CD4-positive, CD25-positive, alpha-beta regulatory T cell (primary cell): ENCODE measurements at places on chromosomes 1 and 21. TPM values are rescaled to one million over a fixed set of nuclear protein-coding genes. Genes with fewer than 3 reads are reported as not detected.

DNA sequence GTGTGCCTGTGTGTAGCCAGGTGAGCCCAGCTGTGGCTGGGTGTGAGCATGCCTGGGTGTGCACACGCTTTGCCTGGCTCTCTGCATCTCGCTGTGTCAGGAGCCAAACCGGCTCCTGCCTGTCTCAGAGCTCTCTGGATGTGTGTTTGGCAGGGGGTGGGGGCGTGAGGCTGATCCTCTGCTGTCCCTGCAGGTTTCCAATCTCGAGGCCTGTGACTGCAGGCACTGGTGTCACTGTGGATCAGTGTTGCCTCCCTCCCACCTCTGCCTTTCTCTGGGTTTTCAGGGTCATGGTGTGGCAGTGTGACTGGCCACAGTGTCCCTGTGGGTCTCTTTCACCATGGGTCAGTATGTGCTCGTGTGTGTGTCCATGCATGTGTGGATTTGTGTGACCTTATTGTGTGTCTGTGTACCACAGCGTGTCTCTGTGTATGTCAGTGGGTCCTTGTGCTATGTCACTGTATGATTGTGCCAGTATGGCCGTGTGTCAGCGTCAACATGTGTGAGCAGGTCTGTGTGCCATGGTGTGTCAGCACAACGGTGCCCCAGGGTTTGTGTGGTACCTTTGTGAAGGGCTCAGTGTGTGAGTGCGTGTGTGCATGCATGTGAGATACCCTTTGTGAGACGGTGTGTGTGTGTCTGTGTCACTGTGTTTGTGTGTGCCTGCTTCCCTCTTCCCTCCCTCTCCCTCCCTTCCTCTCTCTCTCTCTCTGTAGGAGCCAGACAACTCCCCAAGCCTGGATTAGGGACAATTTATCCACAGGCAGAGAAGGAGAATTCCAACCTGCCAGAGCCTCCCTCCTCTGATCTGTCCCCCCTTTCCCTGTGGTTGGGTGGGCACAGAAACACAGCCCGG is 43.4 kb downstream of the AHDC1 start:
- no peak for DNase-seq

DNA sequence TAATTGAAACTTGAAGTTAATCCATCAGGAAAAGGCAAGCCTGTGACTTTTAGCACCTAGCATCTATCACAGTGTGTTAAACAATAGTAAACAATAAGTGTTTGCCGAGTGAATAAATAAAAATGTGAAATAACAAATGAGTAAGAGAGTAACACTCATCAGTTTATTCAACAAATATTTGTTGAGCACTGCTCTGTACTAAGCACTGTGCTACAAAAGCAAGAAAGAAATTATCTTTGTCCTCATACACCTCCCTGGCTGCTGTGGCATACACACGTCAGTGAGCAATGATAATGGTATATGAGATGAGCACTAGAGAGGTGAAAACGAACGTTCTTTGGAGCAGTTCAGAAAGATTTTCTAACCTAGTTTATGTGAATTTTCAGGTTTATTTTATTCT is 295.0 kb upstream of the LRRC7 start:
- DNase-seq: no peak

DNA sequence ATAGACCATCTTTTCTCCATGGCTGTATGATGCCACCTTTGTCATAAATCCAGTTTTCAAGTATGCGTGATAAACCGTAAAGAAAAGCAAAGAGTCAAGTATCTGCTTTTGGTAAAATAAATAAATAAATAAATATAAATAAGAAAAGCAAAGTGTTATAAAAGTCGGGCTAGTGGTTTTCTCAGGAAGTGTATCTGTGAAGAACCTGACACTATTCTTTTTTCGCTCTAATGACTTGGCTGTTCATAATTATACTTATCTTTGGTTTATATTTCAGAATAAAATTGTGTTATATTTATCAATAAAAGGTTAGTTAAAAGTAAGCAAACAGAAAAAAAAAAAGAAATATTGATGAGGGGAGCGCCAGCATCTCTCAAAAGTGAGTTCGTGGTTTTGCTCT is 594 bp upstream of the EXO5 start:
- DNase-seq: no peak

GRCh38 chr1:201002510-201002909 is 21.0 kb downstream of the KIF21B start:
- DNase-seq: no peak

RCSD1 gene
- polyA plus RNA-seq: 241 TPM

- no peak for DNase-seq
Measured at GRCh38 chr1:35531368-35531767, 25.8 kb downstream of the KIAA0319L start.

GRCh38 chr1:245173446-245174211 is 18.8 kb downstream of the KIF26B start:
- no peak for DNase-seq

- DNase-seq: no peak
Measured at GRCh38 chr21:18602711-18603110, 199.1 kb upstream of the TMPRSS15 start.

FMO1 gene
- not detected for polyA plus RNA-seq

AXDND1 gene
- polyA plus RNA-seq: not detected

RGS4 gene
- not detected for polyA plus RNA-seq

BEND5 gene
- 1.3 TPM for polyA plus RNA-seq

GRCh38 chr1:157117527-157118057 is 18.0 kb upstream of the ETV3L start:
- no peak for DNase-seq

LRRC40 gene
- polyA plus RNA-seq: 11.3 TPM

C4BPA gene
- polyA plus RNA-seq: not detected

CR2 gene
- 0.69 TPM for polyA plus RNA-seq

GRCh38 chr1:15935056-15935950 is 40.6 kb downstream of the ZBTB17 start:
- no peak for DNase-seq

ZDHHC18 gene
- polyA plus RNA-seq: 4.4 TPM

DNA sequence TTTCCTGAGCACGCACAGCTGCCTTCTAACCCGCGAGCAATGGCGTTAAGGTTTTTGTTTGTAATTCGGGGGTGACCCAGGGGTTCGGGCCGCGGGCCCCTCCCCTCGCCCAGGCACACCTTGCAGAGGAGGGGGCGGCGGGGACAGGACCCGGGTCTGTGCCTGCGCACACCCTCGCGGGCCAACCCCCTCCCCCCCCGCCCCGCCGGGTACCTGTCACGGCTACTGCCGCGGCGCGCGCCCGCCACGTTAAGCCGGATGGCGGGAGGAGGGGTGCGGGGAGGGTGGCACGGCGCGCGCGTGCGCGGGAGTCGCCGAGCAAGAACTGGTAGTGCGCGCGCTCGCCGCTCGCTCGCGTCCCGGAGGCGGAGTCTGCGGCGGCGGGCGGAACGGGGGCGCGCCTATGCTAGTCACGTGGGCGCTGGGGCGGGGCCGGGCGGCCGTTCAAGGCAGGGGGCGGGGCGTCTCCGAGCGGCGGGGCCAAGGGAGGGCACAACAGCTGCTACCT is at the start of gene TPTE:
Gene TPTE, plus strand, starts transcription at position 493 of the 508 bp plus-strand sequence. CDS start 17,141 bp downstream, outside the sequence.
- no peak for DNase-seq

DNA sequence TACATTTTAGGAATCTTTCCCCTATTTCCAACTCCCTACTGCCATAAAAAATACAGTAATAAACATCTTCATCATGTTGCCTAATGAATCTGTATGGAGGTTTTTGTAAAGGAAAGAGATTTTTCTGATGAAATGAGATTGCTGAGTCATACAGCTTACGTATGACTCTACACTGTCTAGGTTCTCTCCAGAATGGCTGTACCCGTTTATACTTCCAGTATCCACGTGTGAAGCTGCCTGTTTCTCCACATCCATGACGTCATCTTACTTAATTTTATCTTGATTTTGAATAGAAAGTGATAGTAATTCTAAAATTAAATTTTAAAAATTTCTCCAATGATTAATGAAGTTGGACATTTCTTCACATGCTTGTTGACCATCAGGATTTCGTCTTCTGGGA is 103.7 kb downstream of the COQ8A start:
- no peak for DNase-seq

- DNase-seq: no peak
Measured at GRCh38 chr1:112169517-112169916, 180.0 kb upstream of the KCND3 start.

DNA sequence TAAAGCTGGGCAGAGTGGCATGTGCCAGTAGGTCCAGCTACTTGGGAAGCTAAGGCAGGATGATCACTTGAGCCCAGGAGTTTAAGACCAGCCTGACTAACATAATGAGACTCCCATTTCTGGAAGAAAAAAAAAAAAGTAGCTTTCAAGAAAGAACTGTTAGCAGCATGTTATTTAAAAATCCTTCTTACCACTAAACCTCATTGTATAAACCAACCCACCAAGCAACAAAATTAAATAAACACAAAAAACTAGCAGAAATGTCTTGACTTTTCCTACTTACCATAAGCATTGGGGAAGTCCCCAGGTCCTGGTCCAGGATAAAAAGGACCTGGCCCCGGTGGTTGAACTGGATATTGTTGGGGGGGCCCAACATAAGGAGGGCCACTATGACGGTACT is 192.9 kb upstream of the HP1BP3 start:
- DNase-seq: no peak

KRTAP25-1 gene
- polyA plus RNA-seq: not detected

- no peak for DNase-seq
Measured at GRCh38 chr1:210057593-210057992, 119.6 kb downstream of the SYT14 start.

ELF3 gene
- not detected for polyA plus RNA-seq

DNA sequence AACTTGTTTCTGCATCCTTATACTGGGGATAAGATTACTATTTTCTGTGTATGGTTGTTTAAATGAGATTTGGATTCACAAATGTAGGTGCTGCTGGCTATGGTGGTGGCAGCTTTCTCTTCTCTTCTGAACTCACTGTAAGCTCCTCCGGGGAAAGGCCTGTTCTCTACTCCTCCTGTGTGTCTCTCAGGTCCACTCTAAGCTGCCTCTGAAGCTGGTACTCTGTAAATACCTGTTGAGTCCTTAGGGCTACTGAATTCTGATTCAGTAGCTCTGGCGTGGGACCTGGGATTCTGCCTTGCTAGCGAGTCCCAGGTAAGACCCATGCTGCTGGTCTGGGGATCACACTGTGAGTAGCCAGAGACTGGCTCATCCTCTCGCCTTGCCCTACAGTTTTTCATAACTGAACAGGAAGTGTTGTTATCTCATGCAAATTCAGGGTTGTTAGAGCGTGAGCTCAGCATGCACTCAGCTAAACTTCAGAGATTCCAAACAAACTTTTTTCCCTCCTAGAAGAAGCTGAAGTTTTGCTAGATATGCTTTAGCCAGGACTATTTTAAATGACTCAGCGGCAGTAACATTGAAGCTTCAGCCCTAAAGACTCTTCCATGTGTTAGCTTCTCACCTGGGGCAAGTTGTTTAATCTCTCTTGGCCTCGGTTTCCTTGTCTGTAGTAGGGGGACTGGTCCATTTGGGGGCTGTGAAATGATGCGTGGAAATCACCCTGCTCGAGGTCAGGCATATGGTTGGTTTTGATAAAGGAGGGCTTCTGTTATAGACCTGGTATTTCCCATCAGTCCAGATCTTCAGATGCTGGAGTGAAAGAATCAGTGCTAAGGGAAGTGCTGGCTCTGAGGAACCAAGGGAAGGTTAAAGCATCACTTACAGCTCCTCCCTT is 271.5 kb upstream of the TMEM51 start:
- DNase-seq: no peak

PADI2 gene
- not detected for polyA plus RNA-seq

GJA8 gene
- polyA plus RNA-seq: not detected

- DNase-seq: peak; percentile 49
Measured at GRCh38 chr1:156838972-156839371, 19.9 kb downstream of the INSRR start.

DNA sequence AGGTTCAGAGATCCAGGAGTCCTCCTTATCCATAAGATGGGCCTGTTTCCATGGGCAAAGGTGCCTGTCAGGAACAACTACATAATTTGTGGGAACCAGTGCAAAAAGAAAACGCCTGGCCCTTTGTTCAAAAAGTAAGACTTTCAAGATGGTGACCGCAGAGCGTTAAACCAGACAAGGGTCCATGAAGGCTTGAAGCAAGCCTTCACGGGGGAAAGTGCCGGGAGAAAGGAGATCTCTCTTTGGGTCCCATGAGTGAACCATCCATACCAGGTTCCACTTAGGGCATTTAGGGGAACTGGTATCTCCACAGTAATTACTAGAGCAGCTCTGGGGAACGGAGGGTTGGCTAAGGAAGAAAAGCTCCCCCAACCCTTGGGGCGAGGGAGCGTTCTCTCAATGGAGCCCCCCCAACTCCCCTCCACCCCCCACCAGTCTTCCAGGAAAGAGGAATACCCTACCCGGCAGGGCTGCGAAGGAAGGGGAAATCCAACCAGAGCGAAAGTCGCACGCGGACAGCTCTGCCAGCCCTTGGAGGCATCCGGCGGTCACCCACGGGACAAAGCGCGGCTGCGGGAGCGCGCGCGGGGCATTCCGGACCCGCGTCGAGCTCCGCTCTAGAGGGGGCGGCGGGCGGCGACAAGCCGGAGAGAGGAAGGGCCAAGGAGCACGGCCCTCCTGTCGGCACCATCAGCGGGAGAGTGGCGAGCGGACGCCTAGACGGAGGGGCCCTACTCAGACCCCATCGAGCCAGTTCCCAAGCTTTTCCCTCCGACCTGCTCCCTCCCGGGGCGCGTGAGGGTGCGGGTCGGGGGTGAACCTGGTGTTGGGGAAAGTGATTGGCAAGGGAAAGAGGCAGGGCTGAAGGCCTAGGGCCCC is 687 bp upstream of the RASSF5 start:
- no peak for DNase-seq

ATF3 gene
- polyA plus RNA-seq: not detected

GRCh38 chr21:39650801-39651200 is 38.1 kb downstream of the B3GALT5 start:
- DNase-seq: no peak

GRCh38 chr1:205715628-205716027 is 34.4 kb downstream of the NUCKS1 start:
- no peak for DNase-seq

GRCh38 chr1:115114308-115114707 is 25.0 kb upstream of the TSPAN2 start:
- DNase-seq: no peak

CTSS gene
- polyA plus RNA-seq: 196 TPM

DNA sequence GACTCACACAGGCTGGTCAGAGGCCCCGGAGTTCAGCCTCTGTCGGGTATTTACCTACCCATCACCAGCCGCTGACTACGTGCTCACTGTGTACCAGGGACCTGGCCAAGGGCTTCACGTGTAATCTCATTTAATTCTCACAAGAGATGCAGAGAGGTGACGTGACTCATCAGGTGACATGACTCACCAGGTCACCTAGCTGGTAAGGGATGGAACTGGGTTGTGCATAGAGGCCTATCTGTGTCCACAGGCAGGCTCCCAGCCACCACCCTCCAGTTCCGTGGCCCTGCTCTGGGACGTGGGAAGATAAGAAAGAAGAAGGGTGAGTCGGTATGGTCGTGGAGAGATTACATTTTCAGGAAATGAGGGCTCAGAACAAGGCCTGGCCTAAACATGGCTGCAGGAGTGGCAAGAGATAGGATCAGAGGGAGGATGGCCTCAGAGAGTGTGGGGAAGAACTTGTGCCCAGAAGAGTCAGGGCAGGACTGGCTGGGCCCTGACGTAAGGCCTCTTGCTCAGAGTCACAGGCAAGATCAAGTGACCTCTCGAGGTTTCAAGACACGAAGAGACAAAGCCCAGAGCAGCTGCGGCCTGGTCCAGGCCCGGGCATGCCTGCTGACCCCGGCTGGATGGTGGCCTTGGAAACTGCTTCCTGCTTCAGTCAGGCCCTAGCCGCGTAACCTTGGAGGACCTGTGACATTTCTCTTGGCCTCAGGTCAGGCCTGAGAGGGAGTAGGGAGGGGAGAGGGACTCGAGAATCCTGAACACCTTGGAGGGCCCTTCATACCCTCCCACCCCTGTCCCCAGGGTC is 52.7 kb upstream of the WASF2 start:
- no peak for DNase-seq

GRCh38 chr1:44696789-44697345 is 22.4 kb downstream of the ARMH1 start:
- DNase-seq: no peak

GRCh38 chr1:17020502-17020901 is 8.8 kb upstream of the ATP13A2 start:
- no peak for DNase-seq

C21orf58 gene
- polyA plus RNA-seq: 0.77 TPM
